ENCODE measurements at places on chromosomes 3 and 15.

GRCh38 chr3:3705090-3705775, 94.0 kb upstream of the LRRN1 start:
- peak; percentile 22 for DNase-seq

DNA sequence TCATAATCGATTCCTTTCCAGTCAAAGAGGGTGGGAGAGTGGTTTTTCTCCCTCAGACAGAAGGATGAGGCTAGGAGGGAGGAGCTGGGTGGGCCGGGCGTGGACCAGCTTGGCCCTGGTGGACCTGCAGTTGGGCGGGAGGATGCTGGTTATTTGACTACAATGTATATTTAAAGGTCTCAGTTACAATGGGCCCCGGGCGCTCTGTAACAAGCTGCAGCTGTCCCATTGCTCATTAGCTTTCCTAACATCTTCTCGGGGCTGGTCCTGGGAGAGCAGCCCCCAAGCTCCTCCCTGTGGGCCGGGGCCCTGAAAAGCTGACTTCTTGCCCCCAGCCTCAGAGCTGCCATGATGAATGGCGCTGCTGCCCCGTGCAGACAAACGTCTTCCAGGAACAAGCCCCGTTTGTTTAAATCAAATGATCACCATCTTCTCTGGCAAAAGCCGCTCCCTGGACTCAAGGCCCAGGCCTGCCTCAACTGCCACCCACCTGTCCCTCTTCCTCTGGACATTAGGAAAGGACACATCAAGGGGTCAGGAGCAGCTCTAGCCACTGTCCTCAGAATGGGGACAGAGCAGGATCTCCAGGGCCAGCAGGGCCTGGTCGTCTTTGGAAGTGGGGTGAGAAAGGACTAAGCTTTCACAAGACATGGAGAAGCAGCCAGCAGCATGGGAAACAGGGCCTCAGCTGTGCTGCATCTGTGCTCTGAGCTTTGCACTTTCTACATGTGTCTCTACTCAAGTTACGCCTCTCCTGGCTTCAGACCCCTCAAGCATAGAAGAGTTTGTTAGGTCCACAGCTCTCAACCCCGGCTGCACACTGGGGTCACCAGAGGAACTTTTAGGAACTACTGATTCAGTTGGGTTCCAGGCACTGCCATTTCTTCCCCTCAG, 38.6 kb downstream of the MAGEF1 start:
- no peak for DNase-seq

- no peak for DNase-seq
Observed at GRCh38 chr3:111712294-111713167, 117.4 kb upstream of the ZBED2 start.

DNA sequence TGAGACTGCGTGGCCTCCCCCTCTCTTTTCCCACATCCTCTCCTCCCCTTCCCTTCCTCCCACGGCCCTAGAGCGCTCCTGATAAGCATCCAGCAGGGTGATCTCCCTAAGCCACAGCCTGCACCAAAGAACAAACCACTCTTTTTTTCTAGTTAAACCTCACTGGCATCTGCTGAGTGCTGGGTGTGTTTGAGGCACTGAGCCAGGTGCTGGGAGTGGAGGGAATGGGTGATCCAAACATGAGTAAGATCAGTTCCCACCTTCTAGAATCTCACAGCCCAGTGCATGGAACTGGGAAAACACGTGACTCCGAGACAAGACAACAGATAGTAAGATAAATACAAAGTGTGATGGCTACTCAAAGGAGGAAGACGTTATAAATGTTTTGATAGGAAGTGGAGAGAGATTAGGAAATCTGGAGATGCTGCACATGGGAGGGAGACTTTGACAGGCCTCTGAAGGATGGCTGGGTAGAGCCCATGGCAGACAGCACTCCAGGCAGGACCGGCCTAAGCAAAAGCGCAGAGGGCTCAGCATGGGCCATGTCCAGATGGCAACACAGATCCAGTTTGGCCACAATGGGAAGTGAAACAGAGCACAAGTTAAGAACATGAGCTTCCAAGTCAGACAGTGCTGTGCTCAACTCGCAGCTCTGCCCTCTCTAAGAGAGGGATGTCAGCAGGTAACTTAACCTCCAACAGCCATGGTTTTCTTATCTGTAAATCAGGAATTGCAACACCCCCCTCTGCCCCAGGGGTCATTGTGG, 55.6 kb downstream of the CCR3 start:
- DNase-seq = peak; percentile 43

All from cerebellar cortex (tissue), 1 donor.